ENCODE measurements at places on chromosomes 7 and 10. TPM values are rescaled to one million over a fixed set of nuclear protein-coding genes. Genes with fewer than 3 reads are reported as not detected.

DNA sequence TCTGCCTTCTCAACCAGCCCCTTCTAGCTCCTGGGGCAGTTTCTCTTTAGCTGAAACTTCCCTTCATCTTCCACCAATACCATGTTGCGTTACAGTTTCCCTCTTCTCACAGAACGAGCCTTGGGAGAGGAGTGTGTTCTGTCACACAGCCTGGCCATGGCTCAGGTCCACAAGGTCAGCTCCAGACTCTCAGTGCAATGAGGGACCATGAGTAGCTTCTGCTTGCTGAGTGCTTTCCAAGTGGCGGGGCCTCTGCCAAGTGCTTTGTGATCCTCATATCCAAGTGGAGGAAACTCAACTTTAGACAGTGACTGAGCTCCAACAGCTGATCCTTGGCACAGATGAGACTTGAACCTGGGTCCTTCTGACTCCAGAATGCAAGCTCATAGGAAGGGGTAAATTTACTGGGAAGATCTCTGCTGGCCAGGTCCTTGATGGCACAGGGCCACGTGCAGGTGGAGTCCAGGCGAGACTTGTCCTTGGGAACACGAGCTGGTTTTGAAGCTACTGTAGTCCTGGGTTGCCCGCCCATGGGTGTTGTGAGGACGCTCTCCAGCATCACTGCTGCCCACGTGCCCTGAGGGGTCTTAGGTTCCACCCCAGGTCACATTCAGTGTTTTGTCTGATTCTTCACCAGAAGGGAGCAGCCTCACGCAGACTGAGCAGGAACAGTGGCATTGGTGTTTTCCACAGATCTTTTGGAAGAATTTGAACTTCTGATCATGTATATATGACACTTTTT lies 238.0 kb downstream of the EBF3 start:
- DNase-seq, result no peak

GRCh38 chr10:30510184-30510931 lies 76.4 kb downstream of the MAP3K8 start:
- no peak for DNase-seq

- DNase-seq, result peak; percentile 68
These were observed at the start of gene DNAH11 for GRCh38 chr7:21542891-21543527. Gene DNAH11, plus strand, starts transcription at chr7:21543039. Its CDS starts 207 bp downstream, at chr7:21543246.

DNA sequence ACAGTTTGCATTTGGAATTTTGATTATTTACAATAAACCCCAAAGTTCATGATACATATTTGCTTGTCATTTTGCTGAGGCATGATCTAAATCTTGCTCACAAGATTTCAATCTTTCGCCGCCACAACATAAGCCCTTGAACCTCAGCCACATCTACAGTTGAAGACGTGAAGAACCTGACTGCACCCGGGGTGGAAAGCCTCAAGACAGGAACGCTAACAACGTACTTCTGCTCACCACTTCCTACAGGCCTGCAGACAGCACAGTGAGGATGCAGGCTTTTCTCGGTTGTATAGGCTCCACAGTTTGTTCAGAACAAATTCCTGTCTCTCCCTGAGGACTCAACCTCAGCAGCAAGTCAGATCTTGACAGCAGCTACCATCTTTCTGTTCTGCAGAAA lies 393.8 kb upstream of the PRKCQ start:
- DNase-seq, result no peak

DNA sequence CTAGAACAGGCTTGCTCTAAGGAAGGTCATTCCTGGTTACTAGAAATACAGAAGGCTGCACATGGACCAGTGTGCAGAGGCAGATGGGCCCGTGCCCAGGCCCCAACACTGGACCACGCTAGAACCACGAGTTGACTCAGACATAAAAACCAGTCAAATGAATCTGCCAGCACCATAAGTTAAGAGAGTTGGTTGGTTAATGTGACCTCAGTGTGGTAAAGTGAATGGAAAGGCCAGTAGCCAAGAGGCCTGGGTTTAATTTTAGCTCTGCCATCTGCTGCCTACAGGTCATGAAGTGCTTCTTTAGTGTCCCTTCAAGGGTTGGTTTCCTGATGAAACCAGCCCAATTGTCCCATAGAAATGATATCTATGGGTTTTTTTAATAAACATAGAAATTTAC lies 329.6 kb upstream of the NRP1 start:
- no peak for DNase-seq

- no peak for DNase-seq
These were observed 834.7 kb upstream of the KCND2 start for GRCh38 chr7:119438315-119438714.

DNA sequence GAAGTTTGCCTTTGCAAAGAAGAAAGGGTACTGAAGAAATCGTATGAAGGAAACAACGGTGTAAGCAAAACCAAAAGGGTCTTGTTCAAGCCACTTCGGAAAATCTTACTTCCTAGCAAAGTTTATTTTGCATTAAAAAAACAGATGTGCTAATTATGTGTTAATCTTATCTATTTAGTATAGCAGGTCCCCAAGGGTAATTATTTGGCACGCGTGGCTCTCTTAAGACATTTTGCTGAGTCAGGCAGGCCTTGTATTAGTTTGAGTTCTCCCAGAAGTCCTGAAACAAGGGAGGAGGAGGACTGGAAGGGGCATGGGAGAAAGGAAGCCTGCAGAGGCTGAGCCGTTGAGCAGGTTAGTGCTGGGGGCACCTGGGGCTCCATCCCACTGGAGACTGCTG lies 44.9 kb downstream of the TMEM178B start:
- DNase-seq, result no peak

DNA sequence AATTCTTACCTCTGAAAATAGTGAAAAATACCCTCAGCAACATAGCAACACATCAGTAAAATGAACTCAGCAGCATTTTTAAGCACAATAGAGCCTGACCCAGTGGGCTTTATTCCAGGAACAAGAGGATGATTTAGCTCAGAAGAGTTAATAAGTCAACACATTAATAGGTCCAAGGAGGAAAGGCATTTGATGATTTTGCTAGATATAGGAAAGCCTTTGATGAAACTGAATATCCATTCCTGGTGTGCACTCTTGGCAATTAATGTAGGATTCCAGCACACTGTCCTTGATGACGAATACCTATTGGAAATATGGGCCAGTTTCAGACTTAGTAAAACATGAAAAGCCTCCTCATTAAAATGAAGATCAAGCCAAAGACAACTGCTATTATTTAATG lies 42.5 kb downstream of the RASGEF1A start:
- DNase-seq, result no peak

DNA sequence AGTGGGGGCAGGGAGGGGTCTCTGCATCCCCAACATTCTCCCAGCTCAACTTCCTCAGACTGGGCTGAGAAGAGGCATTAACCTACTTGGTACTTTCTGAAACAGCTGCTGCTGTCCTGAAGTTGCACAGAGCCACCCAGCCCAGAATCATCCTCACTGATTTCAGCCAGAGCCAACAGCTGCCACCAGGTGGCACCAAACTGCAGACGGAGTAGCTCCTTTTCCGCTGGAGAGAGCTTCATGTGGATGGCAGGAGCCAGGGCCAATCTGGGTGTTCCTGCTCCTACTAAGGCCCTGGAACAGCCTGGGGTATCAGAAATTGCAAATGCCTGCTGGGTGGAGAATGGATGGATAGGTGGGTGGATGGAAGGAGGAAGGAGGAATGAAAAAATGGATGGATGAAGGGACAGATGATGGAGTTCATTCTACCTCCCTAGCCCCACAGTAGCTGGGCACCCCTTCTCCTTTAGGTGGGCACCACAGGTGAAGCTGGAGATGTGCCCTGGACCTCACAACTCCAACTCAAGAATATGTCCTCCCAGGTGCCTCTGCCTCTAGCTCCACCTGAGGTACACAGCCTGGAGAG lies 11.8 kb upstream of the DRGX start:
- DNase-seq, result peak; percentile 90

DNA sequence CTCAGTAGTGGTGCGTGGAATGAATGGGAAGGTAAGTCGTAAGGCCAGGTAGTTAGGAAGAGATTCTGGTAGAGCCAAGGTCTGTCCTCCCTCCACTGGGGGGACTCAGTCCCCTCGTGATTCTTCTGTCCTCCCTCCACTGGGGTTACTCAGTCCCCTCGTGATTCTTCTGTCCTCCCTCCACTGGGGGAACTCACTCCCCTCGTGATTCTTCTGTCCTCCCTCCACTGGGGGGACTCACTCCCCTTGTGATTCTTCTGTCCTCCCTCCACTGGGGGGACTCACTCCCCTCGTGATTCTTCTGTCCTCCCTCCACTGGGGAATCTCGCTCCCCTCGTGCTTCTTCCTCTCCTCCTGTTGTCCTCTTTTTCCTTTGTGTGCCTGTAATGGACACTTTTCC lies 125.1 kb downstream of the CELF2 start:
- DNase-seq, result no peak

- DNase-seq, result no peak
These were observed 116.0 kb downstream of the CNTNAP2 start for GRCh38 chr7:146232604-146233003.

GRCh38 chr10:119233821-119234220 lies 26.4 kb downstream of the GRK5 start:
- DNase-seq, result no peak

- DNase-seq, result no peak
These were observed 58.5 kb downstream of the MACC1 start for GRCh38 chr7:20158684-20159083.

DNA sequence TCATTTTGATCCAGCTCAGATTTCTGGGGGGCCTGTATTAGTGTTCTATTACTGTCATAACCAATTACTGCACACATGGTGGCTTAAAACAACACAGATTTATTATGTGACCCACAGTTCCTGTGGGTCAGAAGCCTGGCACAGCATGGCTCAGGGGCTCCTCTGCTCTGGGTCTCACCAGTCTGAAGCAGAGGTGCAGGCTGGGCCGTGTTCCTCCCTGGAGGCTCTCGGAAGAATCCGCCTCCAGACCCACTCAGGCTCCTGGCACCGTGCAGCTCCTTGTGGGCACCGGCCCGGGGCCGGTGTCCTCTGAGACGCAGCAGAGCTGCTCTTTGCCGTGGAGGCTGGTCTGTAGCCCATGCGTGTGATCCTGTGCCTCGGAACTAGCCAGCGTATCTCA lies 61.5 kb downstream of the RAMP3 start:
- DNase-seq, result no peak

DNA sequence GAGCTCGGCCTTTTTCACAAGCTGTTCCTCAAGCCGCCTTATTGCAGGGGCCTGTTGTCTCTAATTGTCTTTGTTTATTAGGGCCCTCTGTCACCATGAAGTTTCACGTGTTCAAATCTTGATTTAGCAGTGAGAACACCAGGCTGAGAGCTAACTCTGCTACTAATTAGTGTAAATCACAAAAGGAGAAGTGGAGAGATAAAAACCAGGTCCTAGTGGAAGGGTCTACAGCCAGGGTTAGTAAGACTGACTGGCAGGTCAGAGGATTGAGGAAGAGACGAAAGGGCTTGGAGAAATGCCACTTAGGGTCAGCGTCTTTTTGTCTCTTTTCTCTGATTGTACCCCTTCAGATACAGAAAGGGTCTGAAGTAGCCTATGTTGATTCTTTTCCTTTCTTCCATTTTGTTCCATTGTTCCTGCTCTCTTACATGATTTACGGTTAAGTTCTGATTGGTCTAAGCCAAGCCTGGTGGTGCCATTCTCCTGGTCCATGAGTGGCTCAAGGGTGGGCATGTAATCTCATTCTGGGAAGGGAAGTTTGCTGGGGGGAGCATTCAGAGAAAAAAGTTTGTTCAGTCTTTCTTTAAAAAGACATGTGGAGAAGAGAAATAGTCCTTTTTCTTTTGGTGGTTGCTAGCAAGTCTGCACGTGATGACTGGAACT lies 21.3 kb downstream of the SSMEM1 start:
- DNase-seq, result no peak

DNA sequence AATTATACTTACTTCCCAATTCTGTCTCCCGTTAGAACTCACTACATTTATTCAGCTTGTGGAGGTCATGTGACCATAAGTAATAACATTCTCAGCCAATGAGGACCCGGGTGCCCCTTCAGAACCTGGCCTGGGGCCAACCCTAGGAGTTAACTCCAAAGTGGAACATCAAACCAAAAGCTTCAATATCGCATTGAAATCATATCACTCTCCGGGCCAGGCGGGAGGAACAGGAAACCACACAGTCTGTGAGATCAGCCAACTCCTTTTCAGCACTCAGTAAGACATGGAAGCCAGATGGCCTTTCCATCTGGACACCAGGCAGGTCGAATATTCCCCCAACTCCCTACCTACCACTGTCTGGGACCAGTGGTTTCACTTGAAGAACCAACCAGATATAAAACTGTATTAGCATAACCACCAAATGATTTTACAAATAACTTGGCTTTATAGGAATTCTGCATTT lies 5.5 kb downstream of the CREB3L2 start:
- DNase-seq, result no peak

GRCh38 chr7:108452707-108453106 lies 3.5 kb downstream of the NRCAM start:
- no peak for DNase-seq

DNA sequence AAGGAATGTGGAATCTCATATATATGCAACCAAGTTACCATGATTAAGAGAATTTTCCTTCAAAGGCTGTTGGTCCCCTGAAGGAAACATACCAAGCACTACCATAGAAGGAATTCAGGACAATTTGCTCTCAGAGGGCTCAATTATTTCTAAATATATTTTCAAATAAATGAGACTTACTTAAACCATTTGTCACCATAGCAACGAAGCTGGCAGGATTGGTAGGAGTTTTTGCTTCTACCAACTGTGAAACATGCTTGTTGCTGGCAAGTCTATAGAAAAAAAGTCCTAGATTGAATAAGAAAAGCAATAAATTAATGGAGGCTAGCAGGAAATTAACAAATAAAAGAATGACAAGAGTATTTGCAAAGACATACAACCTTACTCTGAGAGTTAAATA lies 156.9 kb upstream of the NPSR1 start:
- DNase-seq, result no peak

DNA sequence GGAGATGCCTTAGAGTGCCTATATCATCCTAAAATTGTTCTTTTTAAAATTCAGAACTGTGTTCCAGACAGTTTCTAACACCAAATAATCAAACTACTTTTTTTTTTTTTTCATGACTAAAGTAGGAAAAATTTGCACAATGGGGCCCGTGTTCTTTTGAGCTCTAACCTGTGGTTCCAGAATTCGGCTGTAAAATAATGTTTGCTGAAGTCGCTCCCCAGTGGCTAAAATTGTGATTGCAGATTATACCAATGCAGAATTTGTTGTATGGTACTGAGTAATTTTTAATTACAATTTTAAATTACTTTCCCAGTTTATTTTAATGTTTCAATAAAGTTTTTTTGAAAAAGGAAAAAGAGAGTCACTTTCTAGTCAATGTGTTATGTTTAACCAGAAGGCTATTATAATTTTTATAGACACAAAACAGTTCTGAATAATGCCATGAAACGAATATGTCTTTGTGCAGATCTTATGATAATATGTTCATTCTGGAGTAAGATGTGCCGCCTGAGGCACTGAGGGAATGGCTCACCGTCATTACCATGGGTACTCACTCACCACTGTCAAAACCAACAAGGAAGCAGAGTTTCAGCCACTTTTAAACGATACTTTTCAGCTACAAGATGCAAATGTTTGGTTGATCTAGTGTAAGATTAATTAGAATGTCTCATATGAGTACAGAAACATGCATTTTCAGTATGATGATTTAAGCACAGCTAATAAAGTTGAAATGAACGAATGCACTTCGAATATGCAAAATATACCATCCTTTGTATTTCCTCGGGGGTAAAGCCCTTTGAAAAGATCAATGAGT lies 173.6 kb downstream of the PRKCQ start:
- no peak for DNase-seq

The NPFFR1 gene
- polyA plus RNA-seq, result not detected

The CPA5 gene
- polyA plus RNA-seq, result 0.54 TPM

The TET1 gene
- polyA plus RNA-seq, result 0.22 TPM

The TEX47 gene
- polyA plus RNA-seq, result not detected

The HYAL4 gene
- 0.24 TPM for polyA plus RNA-seq

The OR2A1 gene
- not detected for polyA plus RNA-seq

The INSYN2A gene
- polyA plus RNA-seq, result not detected

The ADCY1 gene
- 2.9 TPM for polyA plus RNA-seq

The TMEM184A gene
- 6.8 TPM for polyA plus RNA-seq

The RET gene
- 1.1 TPM for polyA plus RNA-seq

The LMOD2 gene
- not detected for polyA plus RNA-seq

All from kidney (tissue), 22 donors.